NCI-H1417 (cell line): ENCODE measurements at places on chromosomes 1 and 21.

GRCh38 chr21:38470755-38471154, 27.5 kb downstream of the ERG start:
- no peak for DNase-seq

- no peak for DNase-seq
These were observed 30.8 kb downstream of the DUSP10 start for GRCh38 chr1:221711063-221711577.

DNA sequence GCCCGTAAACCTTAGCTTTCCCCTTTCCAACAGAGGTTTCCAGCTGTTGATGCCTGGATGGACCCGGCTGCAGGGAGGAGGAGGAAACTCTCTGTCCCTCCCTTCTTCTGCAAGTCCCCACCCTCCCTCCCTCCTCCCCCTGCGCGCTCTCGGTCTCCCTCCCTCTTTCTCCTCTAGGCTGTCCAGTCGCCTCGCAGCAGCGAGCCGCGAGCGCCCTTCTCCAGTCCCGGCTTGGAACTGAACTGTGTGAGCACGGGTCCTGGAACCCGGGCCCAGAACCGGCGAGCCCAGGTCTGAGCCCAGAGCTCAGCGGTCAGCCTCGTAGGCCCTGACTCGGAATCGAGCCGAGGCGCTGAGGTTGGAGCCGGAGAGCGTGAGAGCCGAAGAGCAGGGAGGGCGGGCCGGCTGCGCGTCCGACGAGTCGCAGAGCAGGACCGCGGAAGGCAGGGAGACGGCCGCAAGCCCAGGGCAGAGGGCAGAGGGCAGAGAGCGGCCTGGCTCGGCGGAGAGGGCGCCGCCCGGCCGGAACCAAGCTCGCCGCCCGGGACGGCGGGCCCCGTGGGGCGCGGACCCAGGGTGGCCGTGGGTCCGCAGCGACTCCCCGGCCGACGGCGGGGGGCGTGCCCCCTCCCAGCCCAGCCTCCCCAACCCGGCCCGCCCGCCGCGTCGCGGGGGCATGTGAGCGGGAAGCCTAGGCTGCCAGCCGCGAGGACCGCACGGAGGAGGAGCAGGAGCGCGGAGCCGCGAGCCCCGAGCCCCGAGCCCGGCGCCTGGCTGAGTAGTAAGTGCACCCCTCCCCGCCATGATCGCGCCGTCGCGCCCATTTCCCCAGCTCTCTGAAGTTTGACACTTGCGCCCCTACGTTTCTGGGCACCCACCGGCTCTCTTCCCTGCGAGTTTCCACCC, at the start of gene SOX13:
Gene SOX13 (plus strand): TSS at position 185 of the 906 bp plus-strand sequence. CDS start 39,801 bp downstream, outside the sequence.
- DNase-seq = peak; percentile 94

DNA sequence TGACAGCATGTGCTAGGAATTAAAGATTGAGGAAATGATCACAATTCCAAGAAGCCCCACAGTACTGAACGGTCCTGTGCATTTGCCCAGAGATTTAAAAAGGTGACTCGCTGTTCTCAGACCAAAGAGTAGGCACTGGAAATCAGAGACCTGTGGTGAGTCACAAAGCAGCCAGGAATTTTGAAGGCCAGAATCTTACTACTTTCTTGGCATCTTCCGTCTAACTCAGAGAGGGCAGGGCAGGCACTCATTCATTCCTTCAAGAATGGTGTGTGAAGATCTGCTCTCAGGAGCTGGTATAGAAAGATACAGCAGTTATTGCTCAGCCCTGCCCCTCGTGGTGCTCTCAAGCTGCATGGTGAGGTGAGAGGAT, 57.9 kb downstream of the BRINP2 start:
- DNase-seq = no peak

GRCh38 chr1:207028884-207029650, 3.5 kb downstream of the C1orf116 start:
- no peak for DNase-seq

- DNase-seq = no peak
These were observed 10.0 kb upstream of the GJB3 start for GRCh38 chr1:34770891-34771504.

DNA sequence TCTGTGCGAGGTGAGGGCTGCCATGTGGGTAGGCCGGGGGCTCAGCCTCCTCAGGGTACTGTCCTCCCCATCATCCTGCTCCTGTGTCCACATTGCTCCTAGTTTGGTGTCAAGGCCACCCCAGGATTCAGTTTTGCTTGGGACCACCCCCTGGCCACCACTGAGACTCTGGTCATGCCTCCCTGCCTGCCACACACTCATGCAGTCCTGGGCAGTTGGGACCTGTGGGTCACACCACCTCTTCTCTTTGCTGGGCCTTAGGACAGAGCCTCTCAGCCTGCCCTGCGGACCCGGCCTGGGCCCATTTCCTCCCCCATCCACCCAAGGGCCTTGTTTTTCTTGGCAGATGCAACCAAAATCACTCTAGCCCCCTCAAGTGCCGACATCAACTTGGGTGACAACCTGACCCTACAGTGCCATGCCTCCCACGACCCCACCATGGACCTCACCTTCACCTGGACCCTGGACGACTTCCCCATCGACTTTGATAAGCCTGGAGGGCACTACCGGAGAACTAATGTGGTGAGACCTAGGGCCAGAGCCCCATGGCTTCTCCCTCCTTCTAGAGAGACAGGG, 19.4 kb downstream of the TMEM81 start:
- no peak for DNase-seq

DNA sequence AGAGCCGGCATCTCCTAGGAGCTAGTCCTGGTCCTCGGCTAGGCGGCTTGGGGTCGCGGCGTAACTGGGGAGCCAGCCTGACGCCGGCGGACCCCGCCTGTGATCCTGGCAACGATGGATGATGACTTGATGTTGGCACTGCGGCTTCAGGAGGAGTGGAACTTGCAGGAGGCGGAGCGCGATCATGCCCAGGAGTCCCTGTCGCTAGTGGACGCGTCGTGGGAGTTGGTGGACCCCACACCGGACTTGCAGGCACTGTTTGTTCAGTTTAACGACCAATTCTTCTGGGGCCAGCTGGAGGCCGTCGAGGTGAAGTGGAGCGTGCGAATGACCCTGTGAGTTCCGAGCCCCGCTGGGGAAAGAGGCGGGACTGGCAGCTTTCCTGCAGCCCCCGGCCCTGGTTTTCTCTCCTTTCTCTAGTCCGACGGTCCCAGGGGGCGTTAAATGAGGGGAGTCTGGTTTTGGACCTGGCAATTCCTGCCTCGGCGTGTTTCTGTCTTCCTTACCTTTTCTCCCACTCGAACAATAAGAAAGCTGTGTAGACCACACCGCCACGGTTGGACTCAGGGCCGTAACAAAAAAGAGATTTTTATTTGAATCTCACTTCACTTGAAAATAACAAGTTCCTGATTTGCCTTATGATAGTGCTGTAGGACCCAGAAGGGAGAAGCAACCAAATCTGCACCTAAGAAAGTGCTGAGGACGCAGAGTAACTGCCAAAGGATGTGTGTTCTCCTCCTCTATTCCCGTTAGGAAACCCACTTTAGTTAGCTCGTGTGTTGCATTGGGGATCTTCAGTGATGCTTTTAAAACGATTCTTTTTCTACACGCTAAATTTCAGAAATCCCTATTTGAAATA, at the start of gene SPRTN:
Gene SPRTN (plus strand): TSS at position 24 of the 859 bp plus-strand sequence. CDS start 91 bp downstream, at position 115.
- no peak for DNase-seq

- peak; percentile 53 for DNase-seq
These were observed 10.2 kb downstream of the C1orf216 start for GRCh38 chr1:35708441-35708921.

DNA sequence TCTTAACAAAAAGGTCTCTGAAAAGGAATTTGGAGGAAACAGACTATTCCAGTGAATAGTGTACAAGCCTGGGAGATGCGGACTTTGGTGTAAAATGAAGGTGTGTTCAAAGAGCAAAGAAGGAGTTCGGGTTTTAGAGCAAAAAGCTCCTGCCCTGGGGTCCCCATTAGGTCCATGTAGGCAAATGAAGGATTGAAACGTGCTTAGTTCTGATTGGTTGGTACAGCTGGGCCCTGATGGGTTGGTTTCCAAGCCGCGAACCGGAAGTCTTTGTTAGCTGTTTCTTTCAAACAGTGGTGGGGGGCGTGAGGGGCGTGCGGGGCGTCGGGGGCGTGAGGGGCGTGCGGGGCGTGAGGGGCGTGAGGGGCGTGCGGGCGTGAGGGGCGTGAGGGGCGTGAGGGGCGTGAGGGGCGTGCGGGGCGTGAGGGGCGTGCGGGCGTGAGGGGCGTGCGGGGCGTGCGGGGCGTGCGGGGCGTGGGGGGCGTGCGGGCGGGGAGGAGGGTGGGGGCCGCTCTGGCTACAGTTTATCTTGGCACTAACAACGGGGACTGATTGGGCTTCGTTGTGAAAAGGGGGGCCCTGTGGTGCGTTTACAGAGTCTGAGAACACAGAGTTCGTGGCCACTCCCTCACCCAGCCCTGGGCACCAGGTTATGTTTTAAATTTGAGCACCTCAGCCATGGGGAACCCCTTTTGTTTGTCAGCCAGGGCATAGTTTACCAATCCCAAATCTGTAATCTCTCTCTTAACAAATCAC, 29.4 kb downstream of the LRRC3 start:
- DNase-seq = no peak

GRCh38 chr1:87291107-87291506, 37.6 kb upstream of the LMO4 start:
- DNase-seq = no peak

- DNase-seq = no peak
These were observed 72.7 kb downstream of the IER5 start for GRCh38 chr1:181160998-181161870.

DNA sequence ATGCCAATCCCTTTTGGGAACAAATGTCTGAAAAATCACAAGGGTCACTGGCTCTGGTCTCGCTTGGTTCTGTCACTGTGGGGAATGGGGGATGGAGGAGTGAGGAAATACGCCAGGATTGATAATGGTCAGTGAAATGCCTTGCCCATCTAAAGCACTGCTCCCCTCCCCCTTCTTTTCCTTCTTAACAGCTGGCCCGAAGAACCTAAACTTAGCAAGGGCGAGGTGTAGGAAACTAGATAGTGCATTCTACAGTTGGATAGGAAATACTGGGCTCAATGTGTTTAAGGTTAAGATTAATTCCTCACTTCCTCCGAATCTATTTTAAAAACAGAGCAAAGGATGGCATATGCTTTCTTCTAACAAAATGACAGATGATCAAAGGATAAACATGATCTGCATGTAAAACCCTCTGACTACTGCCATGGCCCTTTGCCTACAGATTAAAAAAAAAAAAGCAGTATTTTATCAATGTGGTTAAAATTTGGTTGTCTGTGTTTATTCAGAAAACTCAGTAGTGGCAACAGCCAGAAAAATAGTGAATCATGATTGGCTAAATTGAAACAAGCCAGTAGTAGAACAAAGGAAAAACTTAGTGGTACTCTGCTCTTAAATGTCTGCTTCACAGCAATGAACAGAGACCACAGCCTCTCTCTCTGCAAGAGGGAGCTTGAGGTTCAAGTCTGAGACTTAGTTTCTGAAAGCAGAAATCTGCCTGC, 86.1 kb upstream of the VAV3 start:
- DNase-seq = no peak

DNA sequence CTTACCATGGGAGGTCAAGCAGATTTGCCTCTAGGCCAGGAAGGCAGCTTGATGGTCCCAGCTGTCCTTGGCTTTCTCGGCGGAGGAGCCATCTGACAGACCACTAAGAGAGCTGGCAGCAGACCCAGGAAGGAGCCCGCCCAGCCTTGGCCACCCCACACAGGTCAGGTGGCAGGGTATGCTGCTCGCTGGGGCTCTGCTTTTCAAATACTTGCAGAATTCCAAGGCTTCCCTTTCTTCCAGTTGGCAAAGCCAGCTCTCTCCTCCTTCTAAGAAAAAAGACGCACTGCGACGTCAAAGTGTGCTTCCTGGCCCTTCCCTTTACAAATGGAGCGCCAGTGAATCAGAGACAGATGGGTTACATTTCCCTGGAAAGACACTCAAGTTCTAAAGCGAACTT, 229.4 kb downstream of the CACNA1E start:
- DNase-seq = no peak

GRCh38 chr1:51378871-51379270, 48.5 kb upstream of the TTC39A start:
- DNase-seq = no peak

DNA sequence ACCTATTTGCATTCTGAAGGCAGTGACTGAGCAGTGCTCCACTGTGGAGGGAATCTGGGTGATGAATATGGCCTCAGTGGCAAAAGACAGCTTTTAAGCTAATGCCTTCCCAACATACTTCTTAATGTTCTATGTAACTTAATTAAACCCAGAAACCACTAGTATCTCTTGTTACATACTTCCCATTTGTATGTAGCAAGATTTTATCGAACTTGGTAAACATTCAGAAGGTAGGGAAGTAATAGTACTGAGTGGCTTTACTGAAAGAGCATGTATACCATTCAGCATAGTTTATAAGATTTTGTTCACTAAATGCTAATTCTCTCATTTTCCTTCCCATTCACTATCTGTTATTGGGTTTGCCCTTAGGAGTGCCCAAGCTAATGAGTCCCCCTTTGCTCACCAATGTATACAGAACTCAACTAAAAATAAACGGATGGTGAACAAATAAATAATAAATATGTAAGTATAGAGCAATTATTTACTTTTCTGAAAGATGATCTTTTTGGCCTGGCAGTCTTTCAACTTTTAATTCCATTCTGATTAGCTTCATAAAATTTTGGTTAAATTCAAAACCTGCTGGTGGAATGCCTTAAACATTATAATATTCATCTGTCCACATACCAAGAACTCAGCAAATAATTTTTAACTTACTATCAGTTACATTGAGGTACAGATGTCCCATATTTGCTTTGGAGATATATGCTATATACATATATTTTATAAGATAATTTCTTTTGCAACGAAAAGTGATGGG, 204.4 kb downstream of the APP start:
- no peak for DNase-seq

- DNase-seq = no peak
These were observed 43.3 kb downstream of the TP73 start for GRCh38 chr1:3695326-3696217.

- no peak for DNase-seq
These were observed 29.0 kb upstream of the ABCG1 start for GRCh38 chr21:42189860-42190485.

GRCh38 chr1:47708658-47709018, 270.8 kb downstream of the FOXD2 start:
- DNase-seq = no peak

DNA sequence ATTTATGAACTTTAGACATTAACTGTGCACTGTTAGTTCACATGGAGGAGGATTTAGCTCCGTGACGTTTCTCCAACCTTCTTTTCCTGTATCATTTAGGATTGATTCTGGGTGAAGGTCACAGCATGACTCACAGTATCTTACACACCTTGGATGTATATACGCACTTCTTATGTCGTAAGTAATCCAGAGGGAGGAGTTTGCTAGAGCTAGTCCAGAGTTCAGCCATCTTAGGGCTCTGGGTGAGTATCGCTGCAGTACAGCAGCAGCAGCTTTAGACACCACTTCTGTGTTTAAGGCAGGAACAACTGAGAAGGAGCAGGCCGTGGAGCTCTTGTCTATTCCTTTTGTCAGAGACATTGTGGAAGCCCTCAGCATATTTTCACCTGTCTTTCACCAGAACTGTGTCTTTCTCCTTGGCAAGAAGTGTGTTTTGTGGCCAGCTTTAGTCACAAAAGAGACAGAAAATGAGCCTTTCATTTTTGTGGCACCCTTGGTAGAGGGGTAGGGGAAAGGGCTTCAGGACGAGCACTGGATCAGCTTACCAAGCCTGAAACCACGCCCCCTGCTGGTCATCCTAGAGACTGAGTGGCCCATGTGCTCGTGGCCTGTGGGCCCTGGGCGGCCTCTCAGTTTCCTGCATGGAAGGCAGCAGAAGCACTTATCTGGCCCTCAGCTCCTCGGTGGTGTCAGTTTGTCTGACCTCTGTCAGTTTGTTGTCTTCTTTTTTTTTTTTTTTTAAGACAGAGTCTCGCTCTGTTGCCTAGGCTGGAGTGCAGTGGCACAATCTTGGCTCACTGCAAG, 64.0 kb downstream of the ADARB1 start:
- DNase-seq = peak; percentile 62

GRCh38 chr1:210262167-210262896, 29.7 kb downstream of the SERTAD4 start:
- no peak for DNase-seq
